ENCODE measurements at places on chromosomes 6 and 20.
A peak's percentile ranks its signal among the peaks of the same experiment; 100 is the strongest.

- H3K36me3 ChIP-seq = no peaks in the 10 kb centered on the region
- no peak within 1 kb of the TSS for H3K27ac ChIP-seq
- DNase-seq = peak; percentile 23
- peaks cover 22% of the 10 kb centered on the region for H3K27me3 ChIP-seq
- H3K4me3 ChIP-seq = peak within 1 kb of the TSS; percentile 37
- peaks cover 19% of the 10 kb centered on the region for H3K4me1 ChIP-seq
Measured at GRCh38 chr6:56954403-56955170, at the start of gene BEND6. Gene BEND6 (plus strand): TSS chr6:56955107. CDS start chr6:56981811, 26,704 bp downstream.

DNA sequence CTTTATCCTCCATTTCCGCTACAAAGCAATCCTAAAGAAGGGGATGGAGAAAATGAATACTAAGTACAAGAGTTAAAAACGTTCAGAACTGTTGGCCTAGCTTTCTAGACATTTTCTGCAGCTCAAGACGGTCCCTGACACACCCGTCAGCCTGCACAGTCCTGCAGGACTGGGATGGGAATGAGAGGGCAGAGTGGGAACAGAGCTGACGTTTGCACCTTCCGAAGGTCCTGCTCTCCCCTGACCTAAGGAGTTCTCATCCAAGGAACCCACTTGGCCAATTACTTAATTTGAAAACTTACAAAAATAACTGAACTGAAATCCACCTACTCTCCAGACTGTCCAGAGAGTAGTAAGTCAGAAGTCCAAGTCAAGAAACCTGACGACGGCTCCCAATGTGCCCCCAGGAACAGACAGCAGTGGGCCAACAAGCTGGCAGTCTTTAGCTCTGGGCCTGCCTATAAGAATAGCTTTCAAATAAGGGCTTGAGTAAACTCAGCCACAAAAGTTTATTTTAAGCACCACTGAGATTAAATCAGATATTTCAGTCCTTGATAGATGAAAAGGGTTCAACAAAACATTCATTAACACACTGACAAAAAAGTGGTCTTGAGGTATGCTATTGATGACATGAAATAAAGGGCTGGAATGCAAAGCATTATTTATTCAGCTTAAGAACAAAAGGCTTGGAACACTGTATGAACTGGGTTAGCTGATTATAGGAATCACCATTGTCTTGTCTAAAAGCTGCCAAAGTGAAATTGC, 76.8 kb downstream of the CNKSR3 start:
- H3K27ac ChIP-seq = no peak overlapping the region
- no peaks in the 10 kb centered on the region for H3K36me3 ChIP-seq
- DNase-seq = no peak
- no peaks in the 10 kb centered on the region for H3K27me3 ChIP-seq

DNA sequence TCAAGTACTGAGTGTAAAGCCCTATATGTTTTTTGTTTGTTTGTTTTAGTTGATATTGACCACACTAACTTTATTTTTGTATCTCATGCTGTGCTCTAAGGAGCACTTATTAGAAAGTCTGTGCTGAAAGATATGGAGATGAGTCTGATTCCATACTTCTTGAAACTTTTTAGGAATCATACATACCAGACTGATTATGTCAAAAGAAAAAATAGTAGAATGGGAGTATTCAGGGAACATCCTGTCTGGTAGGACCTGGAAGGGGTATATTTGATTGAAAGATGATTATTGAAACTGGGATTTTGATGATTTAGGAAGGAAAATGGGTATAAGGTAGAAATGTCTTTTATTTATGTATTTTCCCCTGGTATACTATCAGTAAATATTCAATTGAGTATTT, 111.4 kb downstream of the QKI start:
- no peak overlapping the region for H3K27ac ChIP-seq
- H3K4me1 ChIP-seq = no peaks in the 10 kb centered on the region
- no peaks in the 10 kb centered on the region for H3K36me3 ChIP-seq

DNA sequence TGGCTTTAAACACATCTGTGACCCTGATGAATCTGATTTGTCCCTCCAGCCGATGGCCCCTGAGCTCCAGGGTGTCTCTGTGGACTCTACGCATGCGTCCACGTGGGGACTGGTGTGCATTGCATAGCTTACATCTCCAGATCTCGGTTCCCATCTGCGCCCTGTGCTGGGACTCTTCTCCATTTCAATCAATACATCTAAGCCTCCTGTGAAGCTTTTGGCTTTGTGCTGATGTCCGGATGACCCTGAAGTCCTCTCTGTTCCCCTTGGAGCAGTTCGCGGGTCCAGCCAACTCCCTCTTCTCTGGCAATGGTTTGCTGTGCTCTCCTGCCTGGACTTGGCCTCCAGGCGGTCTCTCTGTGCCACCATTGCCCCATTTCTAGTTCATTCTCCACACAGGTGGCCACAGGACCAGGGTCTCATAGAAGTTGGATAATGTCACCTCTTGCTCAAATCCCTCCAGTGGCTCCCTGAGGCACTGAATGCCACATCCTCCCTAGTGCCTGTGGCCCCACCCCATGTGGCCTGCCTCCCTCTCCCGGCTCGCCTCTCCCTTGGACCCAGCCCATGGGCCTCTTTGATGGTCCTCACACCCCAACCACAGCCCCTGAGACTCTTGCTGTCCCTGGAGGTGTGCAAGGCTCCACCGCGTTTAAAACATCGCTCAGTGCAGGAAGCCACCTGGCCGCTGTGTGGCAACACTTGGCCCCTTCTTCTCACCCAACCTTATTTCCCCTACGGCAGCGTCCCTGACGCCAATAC, 155.4 kb downstream of the SYCP2 start:
- no peaks in the 10 kb centered on the region for H3K4me1 ChIP-seq
- H3K36me3 ChIP-seq = no peaks in the 10 kb centered on the region
- no peaks in the 10 kb centered on the region for H3K27me3 ChIP-seq

GRCh38 chr6:157974341-157974894, 7.2 kb upstream of the SYNJ2 start:
- H3K27me3 ChIP-seq = no peaks in the 10 kb centered on the region
- no peak for DNase-seq
- no peak overlapping the region for H3K27ac ChIP-seq
- no peaks in the 10 kb centered on the region for H3K36me3 ChIP-seq
- no peak overlapping the region for H3K4me3 ChIP-seq

DNA sequence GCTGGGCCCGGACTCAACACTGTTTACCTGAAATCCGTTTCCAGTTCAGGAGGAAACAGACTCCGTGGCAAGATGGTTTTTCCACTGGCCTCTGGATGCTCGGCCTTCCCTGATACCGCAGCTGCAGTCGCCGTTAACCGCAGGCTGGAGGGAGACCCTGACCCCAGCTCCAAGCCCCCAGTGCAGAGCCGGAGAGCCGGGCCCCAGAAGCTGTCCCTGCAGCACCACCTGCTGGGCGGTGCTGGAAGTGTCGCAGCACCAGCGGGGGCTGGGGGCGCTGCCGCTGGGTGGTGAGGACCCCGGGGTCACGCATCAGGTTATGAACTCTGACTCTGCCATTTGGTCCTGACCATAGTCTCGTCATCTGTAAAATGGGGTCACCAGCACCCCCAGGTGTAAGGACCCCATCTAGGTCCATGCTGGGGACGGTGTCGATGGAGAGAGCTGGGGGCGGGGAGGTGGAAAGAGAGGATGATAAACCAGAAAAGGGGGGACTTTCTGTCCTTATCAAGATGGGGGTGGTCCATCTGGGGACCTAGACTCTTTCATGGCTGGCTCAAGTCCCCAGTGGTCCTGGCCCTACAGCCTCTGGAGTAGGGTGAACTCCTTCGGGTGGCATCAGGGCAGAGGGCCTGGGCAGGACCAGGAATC, 20.8 kb upstream of the CHRNA4 start:
- no peaks in the 10 kb centered on the region for H3K4me1 ChIP-seq
- H3K36me3 ChIP-seq = no peaks in the 10 kb centered on the region
- H3K27ac ChIP-seq = no peak overlapping the region
- H3K4me3 ChIP-seq = no peak overlapping the region
